ENCODE measurements at places on chromosomes 1 and 21. TPM values are rescaled to one million over a fixed set of nuclear protein-coding genes. Genes with fewer than 3 reads are reported as not detected.

DNA sequence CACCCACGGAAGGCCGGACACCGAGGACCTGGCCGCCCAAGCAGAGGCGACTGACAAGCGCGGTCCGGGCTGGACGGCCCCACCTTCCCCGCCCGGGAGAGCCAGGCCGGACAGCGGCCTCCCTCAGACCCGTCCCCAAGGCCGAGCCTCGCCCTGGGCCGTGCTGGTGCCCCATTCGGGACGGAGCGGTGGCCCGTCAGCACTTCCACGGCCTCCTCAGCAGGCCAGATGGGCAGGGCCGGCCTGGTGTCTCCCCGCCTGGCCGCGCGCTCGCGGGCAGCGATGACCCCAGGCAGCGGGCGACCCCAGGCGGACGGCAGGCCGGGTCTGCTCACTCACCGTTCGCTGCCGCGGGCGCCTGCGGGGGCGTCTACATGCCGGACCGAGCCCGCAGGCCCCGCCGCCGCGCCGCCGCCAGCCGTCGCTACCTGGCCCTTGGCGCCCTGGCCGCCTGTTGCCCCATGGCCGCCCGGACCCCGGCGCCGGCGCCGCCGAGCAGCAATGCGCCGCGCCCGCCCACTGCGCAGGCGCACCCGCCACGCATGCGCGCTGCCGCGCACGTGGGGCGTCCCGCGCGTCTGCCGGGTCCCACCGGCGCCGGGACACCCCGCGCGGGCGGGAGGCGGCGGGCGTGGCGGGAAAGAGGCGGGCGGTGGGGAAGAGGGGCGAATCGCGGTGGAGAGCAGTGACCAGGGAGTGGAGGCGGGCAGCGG, at the start of gene NADK:
Gene NADK (minus strand): TSS at position 521 of the 713 bp plus-strand sequence. CDS start 13,064 bp downstream, outside the sequence.
- peak; percentile 58 for DNase-seq

NEK2 gene
- 31.0 TPM for total RNA-seq

RGS13 gene
- total RNA-seq: not detected

- no peak for DNase-seq
Measured at GRCh38 chr1:54837002-54837853, 36.1 kb upstream of the TTC22 start.

RXFP4 gene
- not detected for total RNA-seq
